Thymus (tissue), 14 donors: ENCODE measurements at places on chromosomes 11 and 22.

DNA sequence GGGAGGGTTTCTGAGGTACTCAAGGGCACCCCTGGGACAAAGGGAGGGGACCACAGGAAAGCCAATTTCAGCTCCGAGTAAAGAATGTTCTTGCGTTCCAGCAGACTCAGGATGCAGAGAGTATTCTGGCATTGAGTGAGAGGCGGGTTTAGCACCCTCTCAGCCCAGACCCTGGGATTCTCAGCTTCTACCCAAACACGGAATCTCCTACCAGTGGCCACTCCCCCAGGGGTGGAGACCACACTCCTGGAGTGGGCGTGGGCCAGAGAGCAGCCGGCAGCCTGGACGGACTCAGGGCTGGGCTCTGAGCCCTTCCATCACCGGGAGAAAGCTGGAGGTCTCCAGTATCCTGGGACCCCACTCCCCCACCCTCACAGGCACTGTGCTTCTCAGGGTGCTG lies 26.1 kb upstream of the TTLL12 start:
- no peak for DNase-seq

DNA sequence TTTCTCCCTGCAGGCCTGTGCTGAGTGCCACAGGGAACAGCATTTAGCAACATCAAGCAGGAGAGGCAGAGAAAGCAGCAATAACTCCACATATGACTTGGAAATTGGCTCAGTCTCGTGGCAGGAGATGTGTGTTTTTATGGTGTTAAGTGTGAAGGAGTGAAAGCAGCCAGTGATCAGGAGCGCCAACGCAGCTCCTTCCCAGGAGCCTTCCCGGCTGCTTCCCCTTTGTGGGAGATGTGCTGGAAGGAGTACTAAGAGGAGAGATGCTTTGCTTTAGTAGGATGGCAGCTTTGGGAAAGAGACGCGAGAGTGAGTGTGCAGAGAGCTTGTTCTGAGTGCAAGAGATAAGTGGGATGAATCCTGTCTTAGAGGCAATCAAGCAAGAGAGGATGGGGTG lies 54.7 kb upstream of the KIRREL3 start:
- DNase-seq = no peak

DNA sequence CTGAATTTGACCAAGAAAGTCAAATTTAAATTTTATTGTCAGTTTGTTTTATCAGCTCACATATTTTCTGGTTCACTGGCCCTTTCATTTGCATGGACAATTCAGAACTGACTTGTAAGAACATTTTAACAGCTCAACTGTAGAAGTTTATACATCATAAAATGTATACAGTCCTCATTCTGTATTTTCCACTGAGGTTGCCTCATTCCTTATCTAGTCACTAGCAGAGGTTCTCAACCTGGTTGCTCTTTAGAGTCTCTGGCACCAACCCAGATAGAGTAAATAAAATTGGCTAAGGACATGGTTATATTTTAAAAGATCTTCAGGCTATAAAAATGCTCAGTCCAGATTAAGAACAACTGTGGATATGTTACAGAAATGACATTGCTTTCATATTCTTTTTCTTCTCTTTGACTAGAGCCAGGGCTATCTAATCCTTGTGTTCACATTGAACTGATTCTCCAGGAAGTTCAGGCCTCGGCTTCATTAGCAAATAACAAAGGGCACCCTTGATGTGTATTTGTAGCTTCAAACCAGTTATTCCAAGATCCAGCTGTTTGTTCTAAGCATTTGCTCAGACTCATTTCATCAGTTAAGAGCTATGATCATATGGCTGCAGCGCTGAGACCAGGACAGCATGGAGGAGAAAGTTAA lies 782.5 kb downstream of the ETS1 start:
- no peak for DNase-seq

GRCh38 chr11:93842461-93842860 lies 8.0 kb downstream of the VSTM5 start:
- DNase-seq = no peak

GRCh38 chr22:24848559-24849168 lies 42.7 kb downstream of the SGSM1 start:
- DNase-seq = no peak

DNA sequence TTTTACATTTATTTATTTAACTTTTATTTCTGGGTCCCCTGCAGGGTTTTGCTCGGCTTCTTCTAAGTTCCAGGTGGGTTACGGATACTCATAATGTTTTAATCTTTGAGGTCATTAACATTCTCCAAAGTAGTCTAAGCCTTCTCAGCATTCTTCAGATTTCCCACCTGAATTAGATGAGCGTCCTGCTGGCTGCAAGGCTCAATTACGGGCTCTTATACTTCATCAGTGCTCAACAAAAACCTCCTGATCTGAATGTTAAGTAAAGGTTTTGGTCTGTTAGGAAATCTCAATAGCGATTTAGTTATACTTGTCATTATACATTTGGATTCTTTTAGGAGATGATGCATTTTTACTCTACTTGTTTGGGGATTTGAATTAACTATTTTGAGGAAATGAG lies 27.3 kb upstream of the NFRKB start:
- DNase-seq = no peak

GRCh38 chr11:109795234-109795633 lies 298.0 kb upstream of the ZC3H12C start:
- DNase-seq = no peak

GRCh38 chr11:2539371-2540222 lies 94.8 kb downstream of the KCNQ1 start:
- no peak for DNase-seq

GRCh38 chr22:32281072-32281471 lies 25.9 kb upstream of the SLC5A4 start:
- no peak for DNase-seq

GRCh38 chr11:72013765-72014711 lies 15.3 kb downstream of the IL18BP start:
- DNase-seq = no peak

DNA sequence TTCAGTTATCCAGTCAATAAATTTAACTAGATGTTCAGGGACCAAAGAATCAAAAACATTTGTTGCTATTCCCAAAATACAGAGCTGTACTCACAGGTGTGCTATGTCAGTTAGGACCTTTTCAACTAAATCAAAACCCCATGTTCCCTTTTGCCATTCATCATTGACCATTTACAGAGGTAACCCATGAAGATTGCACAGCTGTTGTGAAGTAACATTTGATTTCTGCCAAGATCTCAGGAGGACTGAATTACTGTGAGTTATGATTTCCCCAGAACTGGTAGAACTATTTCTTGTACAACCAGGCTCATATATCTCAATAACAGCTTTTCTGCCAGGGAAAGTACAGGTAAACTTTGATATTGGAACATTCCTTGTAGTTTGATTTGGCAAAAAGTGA lies 131.1 kb upstream of the FIBIN start:
- no peak for DNase-seq

GRCh38 chr11:6333095-6333494 lies 12.8 kb upstream of the CAVIN3 start:
- no peak for DNase-seq

DNA sequence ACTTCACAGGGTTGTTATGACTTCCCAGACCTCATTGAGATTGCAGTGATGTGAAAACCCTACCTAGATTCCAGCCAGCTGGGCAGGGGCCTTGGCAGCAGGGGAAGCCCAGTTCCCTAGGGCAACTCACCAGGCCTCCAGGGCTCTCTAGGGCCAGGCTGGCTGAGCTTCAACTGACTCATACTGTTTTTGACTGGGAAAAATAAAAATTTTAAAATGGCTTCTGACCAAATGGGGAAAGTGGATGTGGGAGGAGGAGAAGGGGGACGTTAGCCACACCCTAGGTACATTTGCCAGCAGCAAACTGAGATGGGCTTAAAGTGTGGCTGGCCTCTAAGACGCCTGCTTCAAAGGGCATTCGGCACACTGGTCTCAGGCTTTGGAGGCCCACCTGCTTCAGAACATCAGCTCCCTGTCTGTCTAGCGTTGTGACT lies 39.0 kb downstream of the BMAL1 start:
- DNase-seq = no peak

- DNase-seq = no peak
Observed at GRCh38 chr22:22138915-22139314, 105.7 kb upstream of the VPREB1 start.

GRCh38 chr11:114392735-114393667 lies 7.3 kb downstream of the C11orf71 start:
- no peak for DNase-seq

DNA sequence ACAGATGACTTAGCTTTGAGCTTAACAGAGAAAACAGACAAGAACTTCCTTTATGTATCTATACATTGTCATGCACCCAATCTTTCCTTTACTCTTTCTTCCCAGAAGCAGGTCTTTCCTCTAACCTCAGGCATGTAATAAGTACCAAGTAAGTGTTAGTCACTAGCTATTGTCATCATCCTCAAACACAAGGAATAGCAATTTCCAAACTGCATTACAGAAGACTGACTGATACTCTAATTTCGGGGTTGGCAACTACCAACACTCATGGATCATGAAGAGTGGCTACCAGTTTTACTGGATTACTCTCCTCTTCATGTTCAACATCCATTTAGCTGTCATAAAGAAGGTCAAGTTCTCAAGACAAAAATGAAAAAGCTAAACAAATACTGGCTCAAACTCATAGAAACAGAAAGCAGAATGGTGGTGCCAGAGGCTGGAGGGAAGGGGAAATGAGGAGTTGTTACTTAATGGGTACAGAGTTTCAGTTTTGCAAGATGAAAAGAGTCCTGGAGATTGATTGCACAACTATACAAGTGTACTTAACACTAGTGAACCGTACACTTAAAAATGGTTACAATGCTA lies 111.6 kb downstream of the SIK3 start:
- DNase-seq = no peak

GRCh38 chr11:46003572-46003971 lies 81.1 kb downstream of the LARGE2 start:
- DNase-seq = no peak

DNA sequence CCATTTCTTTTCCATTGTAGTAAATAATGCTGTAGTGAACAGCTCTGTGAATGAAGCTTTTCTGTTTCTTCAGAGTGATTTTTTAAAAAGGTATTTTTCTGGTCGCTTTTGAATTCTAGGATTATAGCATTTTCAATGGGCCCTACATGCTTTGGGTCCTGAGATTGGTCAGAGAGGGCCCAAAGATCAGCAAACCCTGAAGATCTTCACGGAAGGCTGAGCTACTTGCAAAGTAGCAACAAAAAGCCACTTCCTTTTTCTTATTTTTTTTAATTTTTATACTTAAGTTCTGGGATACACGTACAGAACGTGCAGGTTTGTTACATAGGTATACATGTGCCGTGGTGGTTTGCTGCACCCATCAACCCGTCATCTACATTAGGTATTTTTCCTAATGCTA lies 200.5 kb downstream of the FAT3 start:
- DNase-seq = no peak
